Fibroblast of skin of left biceps (primary cell): ENCODE measurements at places on chromosomes 5 and 9.
A peak's percentile ranks its signal among the peaks of the same experiment; 100 is the strongest.

- no peak for DNase-seq
Measured at GRCh38 chr9:33445389-33446239, 1.8 kb downstream of the AQP3 start.

DNA sequence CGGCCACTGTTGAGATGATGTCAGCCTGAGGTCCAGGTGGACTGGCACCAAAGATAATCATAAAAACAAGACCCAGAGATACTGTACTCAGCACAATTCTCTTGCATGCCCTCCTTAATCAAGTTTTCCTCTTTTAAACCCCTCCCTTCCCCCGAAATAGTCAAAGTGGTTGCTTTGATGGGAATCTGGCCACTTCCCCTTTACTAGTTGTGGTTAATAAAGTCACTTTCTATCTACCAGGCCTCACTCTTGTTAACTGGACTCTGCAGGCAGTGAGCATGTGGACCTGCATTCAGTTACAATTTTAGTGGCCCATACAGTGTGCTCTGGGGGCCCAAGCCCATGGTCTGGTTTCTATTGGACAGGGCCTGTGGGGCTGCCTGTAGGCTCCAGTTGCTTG, 17.5 kb downstream of the FBP2 start:
- no peak for DNase-seq

DNA sequence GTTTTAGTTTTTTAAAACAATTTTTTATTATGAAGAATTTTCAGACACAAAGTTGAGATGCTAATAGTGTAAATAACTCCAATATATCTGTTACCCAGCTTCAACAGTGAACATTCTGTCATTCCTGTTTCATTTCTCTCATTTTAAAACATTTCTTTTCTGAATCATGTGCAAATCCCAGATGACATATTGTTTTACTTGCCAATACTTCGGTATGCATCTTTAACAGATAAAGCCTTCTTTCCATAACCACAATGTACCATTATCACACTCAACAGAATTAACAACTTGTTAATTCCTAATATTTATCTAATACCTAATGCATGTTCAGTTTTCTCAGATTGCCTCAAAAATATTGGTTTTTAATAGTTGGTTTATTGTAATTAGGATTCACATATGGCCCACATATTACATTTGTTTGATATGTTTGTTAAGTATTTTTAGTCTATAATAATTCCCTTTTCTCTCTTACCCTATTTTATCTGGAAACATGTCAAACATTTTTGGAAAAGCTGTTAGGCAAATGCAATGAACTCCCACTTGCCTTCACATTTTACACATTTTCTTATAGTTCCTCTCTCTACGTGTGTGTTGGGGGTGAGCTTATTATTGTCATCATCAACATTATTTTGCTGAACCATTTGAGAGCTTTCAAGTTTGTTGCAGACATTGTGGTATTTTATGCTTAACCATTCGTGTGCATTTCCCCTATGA, 58.7 kb upstream of the ANKRD55 start:
- no peak for DNase-seq

DNA sequence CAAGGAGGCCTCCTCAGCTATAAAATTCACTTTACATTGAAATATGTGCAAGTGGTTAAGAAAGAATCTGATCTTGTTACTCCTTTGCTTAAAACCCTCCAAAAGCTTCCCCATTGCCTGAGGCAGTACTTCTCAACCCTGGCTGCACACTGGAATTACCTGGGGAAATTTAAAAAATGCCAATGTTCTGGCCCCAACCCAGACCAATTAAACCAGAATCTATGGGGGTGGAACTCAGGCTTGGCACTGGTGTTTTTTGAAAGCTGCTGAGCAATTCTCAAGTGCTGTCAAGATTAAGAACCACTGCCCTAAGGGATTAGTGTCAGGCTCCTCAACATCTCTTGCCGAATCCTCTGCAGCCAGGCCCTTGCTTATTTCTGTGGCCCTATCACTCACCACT, 269.6 kb downstream of the ELAVL2 start:
- DNase-seq: no peak

DNA sequence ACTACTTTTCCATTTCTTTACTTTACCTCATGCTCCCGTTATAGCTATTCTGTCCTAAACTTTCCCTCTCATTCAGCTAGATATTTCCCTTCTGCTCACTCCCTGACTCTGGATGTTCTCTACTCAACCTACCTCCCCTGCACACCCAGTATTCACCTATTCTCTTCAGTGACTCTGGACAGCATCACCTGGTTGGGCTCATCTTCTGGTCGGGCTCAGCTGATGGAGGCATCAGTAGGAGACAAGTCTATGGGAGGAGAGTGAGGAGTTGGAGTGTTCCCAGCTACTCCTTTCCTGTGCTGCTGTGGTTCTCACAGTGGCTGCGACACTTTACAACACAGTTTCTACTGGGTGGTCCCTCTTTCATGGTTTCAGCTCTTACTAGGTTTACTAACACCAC, 493.9 kb downstream of the DMAC1 start:
- no peak for DNase-seq

- peak; percentile 19 for DNase-seq
Measured at GRCh38 chr9:96686638-96687335, 31.7 kb upstream of the PRXL2C start.

DNA sequence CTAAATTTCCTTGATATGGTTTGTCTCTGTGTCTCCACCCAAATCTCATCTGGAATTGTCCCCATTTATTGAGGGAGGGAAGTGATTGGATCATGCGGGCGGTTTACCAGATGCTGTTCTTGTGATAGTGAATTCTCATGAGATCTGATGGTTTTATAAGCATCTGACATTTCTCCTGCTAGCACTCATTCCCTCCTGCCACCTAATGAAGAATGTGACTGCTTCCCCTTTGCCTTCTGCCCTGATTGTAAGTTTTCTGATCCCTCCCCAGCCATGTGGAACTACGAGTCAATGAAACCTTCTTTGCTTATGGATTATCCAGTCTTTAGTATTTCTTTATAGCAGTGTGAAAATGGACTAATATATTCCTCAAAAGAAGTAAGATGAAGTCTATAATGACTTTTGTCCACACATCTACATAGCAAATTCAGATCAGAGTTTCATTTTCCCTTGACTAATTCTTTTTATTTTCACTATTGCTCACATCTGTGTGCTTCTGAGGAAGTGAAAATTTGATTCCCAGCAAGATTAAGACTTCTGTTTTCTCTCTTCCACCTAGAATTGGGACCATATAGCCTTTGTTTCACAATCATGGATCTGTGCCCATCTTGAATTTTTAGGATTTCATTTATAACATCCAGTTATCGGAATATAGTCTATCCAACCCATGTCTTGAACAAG, 393.5 kb downstream of the DMAC1 start:
- no peak for DNase-seq

- DNase-seq: no peak
Measured at GRCh38 chr5:44945743-44946142, 137.0 kb downstream of the MRPS30 start.

DNA sequence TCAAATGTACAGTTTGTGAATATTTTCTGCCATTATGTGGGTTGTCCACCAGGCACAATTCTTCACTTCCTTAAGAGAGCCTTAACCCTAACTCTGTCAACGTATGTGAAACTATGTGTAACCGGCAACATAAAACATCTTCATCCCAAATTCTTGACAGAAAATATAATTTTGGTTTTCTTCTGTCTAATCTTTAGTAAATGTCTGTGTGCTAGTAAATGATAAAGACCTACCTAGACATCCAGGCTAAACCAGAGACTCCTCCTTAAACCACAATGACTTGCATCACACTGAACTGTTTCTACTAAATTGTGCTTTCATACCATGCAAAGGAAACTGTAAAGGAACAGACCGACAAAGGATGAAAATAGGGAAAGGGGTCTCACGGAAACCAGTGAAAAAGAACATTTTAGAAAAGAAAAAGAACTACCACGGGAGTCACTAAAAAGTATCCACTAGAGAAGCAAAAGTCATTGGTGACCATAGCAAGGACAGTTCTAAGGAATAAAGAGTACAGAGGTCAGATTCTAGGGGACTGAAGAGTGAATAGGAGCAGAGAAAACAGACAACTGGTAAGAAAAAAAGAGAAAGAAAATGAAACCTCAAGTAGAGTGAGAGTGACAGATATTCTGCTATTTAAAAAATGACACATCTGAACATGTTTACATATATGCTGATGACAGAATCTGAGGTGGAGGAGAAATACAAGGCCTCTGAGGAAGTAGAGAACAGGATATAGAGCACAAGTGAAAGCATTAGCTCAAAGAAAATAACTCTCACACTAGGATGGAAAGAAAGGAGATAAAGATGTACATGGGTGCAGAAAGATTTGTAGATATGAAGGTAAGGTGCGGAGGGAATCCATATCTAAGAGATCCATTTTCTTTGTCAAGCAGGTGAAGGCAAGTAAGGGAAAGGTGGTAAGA, 49.4 kb downstream of the FNIP1 start:
- peak; percentile 4 for DNase-seq

DNA sequence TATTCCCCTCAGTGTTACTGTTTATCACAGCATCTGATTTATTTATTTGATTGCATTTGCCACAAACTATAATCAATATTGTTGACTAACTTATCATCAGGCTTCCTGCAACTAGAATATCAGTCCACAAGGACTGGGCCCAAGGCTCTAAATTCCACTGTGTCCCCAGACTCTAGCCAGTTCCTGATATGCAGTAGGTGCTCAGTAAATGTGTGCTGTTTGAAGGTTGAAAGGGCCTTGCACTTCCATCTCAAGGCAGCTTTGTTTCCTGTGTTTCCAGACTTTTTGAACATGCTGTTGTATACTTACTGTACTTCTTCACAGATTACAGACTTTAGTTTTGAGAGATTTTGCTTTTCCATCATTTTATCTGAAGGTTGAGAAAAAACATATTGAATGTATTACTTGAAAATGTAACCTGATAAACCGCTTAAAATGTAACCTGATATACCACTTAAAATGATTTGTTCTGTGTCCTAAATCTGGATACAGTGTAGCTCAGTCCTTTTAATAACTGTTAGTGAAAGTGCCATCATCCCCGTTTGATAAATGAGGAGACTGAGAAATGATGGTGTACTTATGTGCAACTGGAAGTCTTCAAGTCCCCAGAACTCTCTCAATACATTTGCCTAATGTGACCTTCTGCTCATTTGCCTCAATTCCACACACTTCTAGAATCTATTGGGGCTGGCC, 18.7 kb downstream of the KIAA1191 start:
- no peak for DNase-seq

GRCh38 chr5:9157020-9157419, 388.9 kb downstream of the SEMA5A start:
- DNase-seq: no peak

- DNase-seq: no peak
Measured at GRCh38 chr5:132815454-132815853, 2.4 kb downstream of the SOWAHA start.

GRCh38 chr5:107437986-107438510, 232.7 kb downstream of the EFNA5 start:
- DNase-seq: no peak

DNA sequence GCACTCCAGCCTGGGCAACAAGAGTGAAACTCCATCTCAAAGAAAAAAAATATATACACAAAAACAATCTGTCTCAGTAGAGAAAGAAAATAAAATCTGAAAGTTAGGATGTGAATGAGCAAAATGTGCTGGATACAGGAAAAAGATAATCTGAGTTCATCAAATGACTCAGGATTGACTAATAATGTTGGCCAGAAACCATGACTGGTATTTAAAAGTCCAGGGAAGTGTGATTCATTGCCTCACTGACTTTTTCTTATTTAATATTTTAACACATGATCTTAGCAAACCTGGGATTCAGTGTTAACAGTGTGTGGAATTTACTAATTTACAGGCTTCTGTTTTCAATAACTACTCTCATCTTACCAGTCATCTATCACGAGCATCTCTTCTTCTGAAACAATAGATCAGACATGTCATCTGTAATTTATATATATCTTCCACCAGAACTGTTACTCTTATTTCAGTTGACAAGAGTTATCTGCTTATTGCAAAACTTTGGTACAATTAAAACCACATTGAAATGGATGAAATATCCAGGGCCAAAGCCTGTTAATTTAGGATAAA, 256.7 kb downstream of the CDH12 start:
- DNase-seq: peak; percentile 91

GRCh38 chr5:90434116-90434714, 24.7 kb upstream of the CETN3 start:
- DNase-seq: no peak

DNA sequence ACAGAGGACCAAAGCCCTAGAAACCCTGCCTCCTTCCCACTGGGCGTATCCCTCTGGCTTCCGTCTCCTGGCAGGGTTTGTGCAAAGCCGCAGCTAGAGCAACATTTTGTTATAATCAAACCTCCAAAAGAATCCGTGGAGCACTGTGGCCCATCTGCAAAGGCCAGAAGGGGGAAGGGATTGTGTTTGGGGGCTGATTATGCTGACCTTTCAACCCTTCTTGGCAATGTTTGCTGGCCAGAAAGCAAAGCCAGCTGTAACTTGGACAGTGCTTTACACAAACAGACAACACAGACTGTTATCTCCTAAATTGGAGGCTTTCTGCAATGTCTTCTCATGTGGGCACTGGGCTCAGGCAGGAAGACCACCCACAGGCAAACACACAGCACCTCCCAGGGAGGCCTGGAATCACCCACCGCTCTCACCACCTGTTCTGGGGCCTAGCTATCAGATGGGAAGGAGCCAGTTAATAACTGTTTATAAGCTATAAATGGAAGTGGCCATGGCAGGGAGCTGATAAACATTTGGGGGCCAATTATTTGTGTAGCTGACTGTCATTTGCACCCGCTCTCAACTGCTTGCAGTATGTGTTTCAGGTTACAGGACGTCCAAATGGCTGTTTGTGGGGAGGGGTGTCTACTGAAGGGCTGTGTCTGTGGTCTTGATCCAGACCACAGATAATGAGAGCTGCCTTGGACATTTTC, 121.6 kb upstream of the ERCC6L2 start:
- DNase-seq: no peak

GRCh38 chr5:97797994-97798451, 615.0 kb upstream of the RIOK2 start:
- DNase-seq: no peak

DNA sequence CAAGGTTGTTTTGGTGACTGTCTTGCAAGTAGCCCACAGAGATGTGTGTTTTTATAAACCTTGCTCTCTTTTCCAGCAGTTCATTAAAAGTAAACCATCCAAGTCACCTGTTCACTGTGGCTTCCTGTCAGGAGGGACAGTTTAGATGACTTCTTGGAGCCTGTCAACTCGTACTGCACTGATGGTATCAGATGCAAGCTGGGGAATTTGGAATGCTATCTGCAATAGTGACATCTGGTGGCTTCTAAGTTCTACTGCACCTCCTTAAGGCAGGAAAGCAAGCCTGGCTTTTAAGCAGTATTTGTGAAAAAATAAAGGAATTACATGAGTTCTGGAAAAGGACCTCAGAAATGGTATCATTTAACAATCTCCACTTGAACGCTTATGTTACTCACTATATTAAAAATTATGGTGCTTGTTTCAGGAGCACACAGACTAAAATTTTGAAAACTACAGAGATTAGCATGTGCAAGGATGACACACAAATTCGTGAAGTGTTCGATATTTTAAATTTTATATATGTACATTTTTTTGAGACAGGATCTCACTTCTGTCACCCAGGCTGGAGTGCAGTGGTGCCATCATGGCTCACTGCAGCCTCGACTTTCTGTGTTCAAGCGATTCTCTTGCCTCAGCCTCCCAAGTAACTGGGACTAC, 164.0 kb downstream of the TTC39B start:
- no peak for DNase-seq
